ENCODE measurements at places on chromosomes 6 and 20.

DNA sequence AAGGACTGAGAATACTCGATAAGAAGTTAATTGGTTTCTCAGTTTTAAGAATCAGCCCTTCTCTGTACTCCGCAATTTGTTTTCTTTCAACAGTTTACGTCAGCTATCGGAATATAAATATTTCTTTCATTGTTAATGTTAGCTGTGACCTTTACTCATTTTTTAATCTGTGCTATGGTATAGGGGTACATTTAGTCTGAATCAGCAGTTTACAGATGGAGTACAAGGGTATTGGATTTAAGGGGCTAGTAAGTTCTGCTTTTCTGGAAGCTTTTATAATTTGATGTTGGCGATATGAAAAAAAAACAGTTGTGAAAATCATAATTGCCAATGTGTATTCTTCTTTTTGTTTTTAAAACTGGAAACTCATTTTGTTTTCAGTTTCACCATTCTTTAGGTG lies 23.0 kb downstream of the FAM135A start:
- DNase-seq: no peak

DNA sequence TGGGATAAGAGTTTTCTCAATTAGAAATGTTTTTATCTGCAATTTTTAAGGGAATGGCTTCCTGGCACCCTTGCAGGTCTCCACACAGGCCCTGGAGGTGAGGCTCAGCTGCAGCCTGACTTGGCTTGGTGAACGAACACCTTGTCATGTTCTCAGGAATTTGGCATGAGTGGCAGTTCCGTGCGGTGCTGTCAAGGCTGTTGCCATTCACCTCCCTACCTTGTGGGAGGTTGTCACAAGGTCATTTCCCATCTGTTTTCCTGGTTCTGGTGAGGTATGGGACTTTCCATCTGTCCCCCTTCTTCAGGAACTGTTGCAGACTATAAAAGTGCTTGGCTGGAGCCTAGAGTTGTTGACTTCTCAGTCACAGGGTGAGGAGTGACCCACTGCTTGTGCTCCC lies 82.9 kb downstream of the ELOVL4 start:
- DNase-seq: no peak

GRCh38 chr6:15267221-15267620 lies 21.4 kb downstream of the JARID2 start:
- DNase-seq: no peak

DNA sequence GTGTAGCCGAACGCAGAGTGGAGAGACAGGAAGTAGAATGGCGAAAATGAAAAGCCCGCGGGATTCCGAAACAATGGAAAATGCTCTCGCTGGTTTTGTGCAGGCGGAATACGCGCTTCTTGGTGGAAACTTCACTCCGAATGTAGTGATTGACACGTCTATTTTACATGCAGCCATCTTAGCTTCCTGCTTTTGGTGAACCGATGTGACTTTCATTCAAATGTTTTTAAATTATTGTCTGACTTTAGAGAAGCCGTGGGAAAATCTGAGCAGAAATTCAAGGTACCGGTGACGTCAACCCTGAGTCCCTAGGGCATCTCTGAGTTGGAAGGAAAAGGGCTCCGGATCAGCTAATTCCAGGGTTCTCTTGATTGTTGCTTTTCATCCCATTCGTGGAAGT lies 11.4 kb downstream of the GPX5 start:
- no peak for DNase-seq

DNA sequence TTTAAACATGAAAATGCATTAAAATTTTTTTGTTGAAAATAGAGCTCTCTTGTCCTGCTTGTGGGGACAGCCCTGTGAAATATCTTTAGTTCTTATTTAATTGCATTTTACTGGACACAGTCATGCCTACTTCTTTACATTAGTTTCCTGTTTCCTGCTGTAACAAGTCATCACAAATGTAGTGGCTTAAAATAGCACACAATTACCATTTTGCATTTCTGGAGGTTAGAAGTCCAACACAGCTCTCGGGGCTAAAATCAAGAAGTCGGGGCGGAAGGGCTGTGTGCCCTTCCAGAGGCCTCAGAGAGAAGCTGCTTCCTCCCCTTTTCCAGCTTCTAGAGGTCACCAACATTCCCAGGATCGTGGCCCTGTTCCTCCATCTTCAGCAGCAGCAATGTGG lies 29.4 kb downstream of the PNLDC1 start:
- no peak for DNase-seq

DNA sequence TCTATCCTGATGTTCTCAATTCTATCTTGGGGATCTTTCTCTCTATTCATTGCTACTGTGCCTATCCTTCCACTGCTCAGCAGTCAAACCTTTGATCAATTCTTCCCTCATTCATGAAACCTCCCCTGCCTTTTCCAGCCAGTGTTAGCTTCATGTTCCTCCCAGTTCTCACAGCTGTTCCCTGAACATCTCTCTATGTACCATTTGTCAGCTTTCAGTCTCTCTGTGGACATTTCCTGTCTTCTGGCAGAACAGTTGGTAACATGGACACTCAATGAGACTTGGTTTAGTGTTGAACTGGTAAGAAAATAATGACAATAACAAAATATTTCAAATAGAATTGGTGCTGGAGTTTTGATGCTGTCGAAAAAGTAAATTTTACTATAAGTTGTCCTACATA lies 26.2 kb downstream of the SPTLC3 start:
- no peak for DNase-seq

- no peak for DNase-seq
Measured at GRCh38 chr6:119526561-119527230, 177.1 kb upstream of the MAN1A1 start.

DNA sequence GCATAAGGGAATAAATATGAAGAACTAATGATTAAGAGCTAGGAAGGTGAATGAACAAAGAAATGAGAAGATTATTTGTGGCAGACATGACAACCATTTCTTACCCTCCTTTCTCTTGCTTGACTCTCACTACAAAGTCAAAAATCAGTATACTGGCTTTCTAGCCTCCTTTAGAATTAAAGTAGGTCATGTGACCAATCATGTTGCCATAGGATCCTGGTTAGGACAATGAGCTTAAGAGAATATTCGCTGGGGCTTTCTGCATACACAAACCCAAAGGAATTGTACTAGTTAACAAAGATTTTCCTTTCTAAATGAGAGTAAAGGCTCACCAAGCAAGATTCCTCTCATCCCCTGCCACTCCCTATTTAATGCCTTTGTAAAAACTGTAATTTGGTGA lies 76.0 kb upstream of the ID4 start:
- no peak for DNase-seq

GRCh38 chr6:161498359-161498758 lies 224.5 kb upstream of the AGPAT4 start:
- DNase-seq: no peak

DNA sequence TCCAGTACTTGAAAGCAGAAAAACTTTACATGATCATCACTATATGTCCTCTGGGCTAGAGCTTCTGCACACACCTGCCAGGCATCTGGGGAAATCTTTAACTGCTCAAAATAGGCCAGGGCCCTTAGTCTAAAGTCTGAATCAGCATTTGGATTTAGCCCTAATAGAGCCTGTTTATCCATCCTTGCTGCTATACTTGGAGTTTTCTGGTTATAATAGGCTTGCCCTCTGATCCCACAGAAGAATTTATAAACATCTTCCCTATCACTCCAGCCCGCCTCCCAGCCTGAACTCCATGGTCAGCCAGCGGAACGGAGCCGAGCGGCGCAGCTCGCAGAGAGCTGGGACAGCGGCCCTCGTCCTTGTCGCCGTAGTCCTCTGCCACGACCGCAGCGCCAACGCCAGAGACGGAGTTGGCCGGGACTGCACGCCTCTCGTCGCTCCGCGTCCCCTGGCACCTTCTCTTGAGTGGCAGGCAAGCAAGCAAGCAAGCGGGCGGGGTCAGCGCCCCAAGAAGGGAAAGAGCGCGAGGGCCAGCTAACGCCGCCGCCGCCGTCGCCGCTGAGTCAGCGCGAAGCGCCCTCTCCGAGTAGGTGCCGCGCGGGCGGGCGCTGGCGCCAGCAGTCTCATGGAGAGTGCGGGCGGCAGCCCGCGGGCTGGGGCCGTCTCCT lies 25.4 kb upstream of the ASIP start:
- peak; percentile 42 for DNase-seq

DNA sequence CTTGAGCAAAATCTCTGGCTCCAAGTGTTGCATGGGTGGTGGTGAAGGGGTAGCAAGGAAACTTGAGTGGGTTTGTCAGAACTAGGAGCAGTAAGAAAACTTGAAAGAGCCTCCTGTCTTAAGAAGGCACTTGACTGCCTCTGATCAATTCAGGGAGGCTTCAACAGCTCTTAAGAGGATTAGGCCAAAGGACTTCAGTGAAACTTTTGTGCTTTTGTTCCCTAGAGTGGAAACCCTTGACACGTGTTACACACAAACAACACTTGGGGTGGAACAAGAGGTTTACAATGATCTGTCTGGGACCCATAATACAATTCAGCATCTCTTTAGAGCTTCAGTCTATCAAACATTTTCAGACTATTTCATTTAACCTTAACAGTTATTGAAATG lies 80.1 kb upstream of the ARMC2 start:
- DNase-seq: no peak

DNA sequence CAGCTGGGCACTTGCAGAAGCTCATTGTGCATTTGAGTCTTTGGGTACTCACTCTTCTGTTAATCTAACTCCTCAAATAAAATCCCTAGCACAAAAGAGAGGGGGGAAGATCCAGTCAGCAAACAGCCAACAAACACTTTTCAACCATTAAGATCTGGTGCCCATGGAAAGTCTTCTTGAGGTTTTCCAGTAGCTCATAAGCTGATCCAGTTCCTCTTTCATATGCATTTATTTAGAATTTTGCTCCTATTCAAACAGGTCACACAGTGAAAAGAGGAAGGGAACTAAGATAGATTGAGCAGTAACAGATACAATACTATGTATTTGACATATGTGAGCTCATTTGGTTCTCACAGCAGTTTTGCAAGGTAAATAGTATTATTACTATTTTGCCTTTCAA lies 38.6 kb downstream of the HLA-DPB1 start:
- no peak for DNase-seq

DNA sequence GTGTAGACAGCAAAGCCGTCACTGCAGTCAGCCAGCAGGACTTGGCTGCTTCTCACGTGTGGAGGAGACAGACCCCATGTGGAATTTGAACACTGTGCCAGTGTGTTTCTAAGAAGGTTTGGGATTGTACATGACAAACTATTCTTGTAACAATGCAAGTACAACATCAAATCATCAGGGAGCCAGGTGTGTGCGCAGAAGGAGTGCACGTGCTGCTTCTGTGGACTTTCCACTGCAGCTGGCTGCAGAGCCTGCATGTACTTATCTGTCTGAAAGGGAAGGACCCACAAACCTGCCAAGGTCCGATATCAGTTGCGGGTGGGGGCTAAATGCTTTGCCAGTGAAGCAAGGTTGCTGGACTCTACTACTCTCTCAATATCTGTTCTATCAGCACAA lies 211.6 kb downstream of the WDR27 start:
- no peak for DNase-seq

GRCh38 chr6:101666256-101666655 lies 272.7 kb downstream of the GRIK2 start:
- DNase-seq: no peak

- no peak for DNase-seq
Measured at GRCh38 chr20:40683221-40683893, 5.7 kb downstream of the MAFB start.

- DNase-seq: no peak
Measured at GRCh38 chr6:72788188-72788587, 166.3 kb downstream of the KCNQ5 start.

GRCh38 chr6:161116554-161116953 lies 125.0 kb downstream of the MAP3K4 start:
- DNase-seq: no peak

DNA sequence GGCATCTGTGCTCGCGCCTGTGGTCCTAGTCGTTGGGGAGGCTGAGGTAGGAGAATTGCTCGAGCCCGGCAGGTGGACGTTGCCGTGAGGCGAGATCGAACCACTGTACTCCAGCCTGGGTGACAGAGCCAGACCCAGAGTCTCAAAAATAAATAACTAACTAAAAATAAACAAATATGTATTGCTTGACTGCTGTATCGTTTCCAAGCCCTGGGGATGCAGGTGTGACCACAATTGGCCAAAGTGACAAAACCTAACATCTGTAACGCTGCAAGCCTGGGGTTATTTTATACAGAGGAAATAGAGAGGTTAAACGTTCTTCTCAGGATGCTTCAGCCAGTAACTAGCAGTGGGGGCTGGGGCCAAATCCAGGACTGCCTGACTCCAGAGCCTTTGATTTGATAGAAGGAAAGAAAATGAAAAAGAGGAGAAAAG lies 1.9 kb upstream of the SRSF3 start:
- DNase-seq: no peak

DNA sequence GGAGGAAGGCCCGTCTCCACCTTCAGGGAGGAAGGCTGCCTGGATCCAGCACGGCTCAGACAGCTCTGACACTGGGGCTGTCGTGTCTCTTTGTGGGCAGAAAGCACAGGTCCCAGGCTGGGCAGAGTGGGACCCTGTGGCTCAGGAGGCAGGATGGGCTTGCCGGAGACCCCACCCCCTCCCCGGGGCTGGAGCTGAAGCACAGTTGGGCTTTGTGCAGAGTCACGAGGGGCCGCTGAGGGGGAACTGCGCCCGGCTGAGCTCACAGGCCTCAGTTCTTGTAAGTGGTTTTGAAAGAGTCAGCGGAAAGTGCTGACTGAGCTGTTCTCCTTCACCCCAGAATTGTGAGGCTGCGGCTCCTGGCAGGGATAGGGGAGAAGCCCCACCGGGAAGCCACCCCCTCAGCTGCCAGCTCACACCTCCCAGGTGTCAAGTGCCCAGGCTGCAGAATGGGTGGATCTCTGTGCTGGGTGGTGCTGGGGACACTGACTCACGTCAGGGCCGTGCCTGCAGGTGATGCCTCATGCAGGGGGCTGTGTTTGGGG lies 145.5 kb upstream of the RNF24 start:
- no peak for DNase-seq

GRCh38 chr6:35706468-35706867 lies 17.8 kb upstream of the FKBP5 start:
- no peak for DNase-seq

DNA sequence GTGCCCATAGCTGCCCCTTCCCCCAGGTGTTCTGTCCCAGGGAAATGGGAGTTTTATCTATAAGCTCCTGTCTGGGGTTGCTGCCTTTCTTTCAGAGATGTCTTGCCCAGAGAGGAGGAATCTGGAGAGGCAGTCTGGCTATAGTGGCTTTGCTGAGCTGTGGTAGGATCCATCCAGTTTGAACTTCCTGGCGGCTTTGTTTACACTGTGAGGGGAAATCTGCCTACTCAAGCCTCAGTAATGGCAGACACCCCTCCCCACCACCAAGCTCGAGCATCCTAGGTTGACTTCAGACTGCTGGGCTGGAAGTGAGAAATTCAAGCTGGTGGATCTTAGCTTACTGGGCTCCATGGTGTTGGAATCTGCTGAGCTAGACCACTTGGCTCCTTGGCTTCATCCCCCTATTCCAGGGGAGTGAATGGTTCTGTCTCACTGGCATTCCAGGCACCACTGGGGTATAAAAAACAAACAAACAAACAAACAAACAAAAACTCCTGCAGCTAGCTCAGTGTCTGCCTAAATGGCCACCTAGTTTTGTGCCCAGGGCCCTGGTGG lies 24.0 kb downstream of the TNFAIP3 start:
- no peak for DNase-seq

DNA sequence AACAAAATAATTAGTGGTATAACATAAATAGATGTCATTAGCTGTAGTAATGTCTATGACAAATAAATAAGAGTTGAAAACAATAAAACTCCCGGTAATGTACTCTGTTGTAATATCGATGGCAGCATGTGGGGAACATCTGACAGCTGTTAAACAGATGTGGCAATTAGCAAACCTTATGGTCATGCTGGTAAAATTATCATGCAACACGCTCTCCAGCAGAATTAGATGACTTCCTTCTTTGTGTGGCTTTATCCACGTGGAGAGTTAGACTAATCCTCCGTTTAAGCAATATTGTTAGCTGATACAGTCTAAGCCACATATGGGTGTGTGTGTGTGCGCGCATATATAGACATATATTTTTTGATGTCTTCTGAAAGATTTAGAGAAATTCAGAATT lies 77.7 kb upstream of the ZFP64 start:
- no peak for DNase-seq

All from stimulated activated CD4-positive, alpha-beta T cell treated with anti-CD3 and anti-CD28 coated beads, Interleukin-4, amount 100 ng/mL, for 24 hours (primary cell).